ENCODE measurements at places on chromosomes 16 and 17.
A peak's percentile ranks its signal among the peaks of the same experiment; 100 is the strongest.

GRCh38 chr16:165539-166374, at the start of gene HBM:
Gene HBM (plus strand): TSS chr16:165978. CDS start chr16:165998, 20 bp downstream.
- peak; percentile 73 for DNase-seq

DNA sequence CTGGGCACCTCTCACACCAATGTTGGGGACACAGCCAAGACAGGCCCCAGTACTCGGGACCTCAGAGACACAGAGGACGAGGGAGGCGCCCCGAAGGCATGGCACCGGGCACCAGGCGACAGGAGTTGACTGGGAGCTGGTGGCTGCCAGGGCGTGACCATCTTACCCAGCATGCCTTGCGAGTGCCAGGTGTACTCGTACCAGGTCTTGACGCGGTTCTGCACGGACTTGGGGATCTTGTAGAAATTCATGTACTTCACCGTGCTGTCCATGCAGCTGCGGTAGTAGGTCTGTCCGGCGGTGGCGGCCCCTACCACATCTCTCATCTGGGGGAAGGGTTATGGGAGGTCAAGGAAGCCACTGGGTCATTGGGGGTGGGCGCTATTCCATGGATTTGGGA, 67.3 kb downstream of the CNGB1 start:
- no peak for DNase-seq

DNA sequence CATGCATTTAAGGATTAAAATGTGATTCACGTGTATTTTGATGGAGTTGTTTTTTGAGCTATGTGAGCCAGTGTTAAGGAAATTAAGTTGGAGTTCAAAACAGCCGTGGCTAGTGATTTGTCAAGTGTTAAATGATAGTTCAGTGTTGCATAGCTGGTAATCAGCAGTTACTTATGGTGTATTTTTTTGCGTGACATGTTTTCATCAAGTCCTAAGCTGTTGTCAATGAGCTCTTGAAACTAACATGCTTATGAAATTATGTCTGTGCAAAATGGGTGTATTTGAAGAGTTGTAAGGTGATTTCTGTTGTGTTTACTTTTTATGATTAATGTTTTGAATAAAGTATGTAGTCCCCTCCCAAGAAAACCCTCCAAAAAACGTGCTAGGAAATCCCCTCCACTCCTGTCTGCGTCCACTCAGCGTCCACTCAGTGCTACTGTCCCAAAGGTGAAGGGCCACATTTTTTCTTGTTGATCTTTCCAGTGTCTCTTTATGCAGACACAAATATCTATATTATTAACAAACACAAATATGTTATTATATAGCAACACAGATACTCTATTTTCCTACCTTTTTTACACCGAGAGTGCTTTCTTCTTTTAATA, 30.0 kb downstream of the USP10 start:
- DNase-seq, result no peak

GRCh38 chr16:10660950-10661635, 33.6 kb downstream of the TEKT5 start:
- DNase-seq, result no peak

DNA sequence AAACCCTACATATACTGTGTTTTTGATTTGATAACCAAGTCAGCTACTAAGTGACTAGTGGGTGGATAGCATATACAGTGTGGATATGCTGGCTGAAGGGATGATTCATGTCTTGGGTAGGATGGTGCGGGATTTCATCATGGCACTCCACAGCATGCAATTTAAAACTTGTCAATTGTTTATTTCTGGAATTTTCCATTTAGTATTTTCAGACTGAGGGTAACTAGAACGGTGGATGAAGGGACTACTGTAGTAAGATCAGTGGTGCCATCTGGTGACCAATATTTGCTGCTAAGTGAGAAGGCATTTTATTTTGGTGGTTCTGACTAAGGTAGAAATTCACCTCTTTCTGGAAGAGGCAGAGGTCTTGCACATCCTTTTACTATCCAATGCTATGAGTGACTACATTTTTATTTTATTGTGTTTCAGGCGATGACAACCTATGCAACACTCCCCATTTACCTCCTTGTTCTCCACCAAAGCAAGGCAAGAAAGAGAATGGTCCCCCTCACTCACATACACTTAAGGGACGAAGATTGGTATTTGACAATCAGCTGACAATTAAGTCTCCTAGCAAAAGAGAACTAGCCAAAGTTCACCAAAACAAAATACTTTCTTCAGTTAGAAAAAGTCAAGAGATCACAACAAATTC, 3.1 kb downstream of the CDC6 start:
- peak; percentile 65 for DNase-seq

GRCh38 chr17:42248351-42249179, 27.6 kb downstream of the STAT5B start:
- peak; percentile 96 for DNase-seq

DNA sequence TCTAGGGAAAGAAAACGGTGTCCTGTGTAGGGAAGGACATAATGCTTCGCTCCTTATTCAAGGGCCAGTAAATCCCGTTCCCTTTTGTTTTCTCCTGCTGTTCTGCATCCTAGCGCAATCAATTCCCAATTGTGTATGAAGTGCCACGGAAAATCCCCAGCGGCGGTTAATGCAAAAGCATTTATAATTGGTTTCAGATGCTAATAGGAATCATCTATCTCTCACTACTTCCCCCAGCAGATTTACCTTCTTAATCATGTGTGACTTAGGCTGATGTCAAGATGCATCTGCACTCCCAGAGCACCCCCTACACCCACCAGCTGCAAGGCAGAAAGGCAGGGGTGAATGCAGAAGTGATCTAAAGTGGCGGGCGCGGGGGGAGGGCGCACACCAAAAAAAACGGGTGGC, 32.7 kb upstream of the SSTR2 start:
- no peak for DNase-seq

- no peak for DNase-seq
Measured at GRCh38 chr17:80939151-80940145, 52.2 kb upstream of the CHMP6 start.

- DNase-seq, result peak; percentile 92
Measured at GRCh38 chr16:88505405-88506082, 52.5 kb downstream of the ZFPM1 start.

GRCh38 chr16:68707340-68708152, 29.5 kb upstream of the CDH1 start:
- DNase-seq, result peak; percentile 86

GRCh38 chr16:88208112-88208511, 174.6 kb upstream of the ZNF469 start:
- DNase-seq, result peak; percentile 74

DNA sequence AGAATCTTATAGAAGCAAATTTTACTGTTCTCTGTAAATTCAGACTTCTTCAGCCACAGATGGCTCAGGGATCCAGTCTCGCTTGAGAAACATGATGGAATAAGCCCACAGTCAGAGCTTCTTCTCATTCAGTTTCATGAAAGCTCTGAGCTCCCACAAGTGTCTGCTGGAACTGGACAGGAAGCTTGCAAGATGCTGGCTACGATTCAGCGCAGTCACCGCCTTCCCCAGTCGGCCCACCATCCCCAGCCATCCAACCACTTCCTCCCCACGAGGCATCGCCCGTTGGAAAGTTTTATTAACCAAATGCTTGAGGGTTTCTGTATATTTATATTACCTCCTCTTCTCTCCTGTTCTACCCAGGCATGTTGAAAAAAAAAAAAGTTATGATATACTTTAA, 171.7 kb downstream of the ZFHX3 start:
- DNase-seq, result no peak

DNA sequence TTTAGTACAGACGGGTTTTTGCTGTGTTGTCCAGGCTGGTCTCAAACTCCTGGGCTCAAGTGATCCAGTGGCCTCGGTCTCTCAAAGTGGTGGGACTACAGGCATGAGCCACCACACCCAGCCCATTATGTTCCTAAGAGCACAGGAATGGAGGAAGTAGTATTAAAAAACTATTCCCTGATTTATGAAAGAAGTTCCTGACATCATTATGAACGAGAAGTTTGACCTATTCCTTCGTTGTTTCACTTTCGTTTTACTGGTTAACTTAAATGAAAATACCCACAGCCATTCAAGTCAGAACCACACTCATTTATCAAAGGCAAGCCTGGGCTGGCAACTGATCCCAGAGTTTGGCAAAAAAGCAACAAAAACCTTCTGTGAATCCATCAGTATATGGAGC, 13.5 kb upstream of the CBX4 start:
- DNase-seq, result no peak

DNA sequence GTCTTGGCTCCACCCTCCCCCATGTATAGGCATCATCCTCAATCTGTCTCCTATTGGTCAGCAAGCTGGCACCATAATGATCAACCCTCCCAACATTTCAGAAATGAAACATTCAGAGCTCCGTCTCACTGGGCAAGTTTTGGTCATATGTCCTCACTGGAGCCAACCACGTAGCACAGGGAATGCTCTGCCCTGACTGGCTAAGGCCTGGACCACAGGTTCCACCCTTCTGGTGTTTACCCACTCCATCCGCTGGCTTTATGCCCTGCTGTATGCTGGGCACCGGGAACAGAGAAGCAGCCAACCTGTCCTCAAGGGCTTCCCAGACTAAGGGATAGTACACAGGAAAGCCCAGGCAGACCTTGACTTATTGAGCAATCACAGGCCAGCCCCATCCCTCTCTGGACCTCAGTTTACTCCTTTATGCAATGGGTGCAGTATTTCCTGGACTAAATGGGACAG, 20.5 kb downstream of the MYO15A start:
- DNase-seq, result no peak

- DNase-seq, result no peak
Measured at GRCh38 chr17:45172541-45173286, 11.0 kb downstream of the HEXIM2 start.

DNA sequence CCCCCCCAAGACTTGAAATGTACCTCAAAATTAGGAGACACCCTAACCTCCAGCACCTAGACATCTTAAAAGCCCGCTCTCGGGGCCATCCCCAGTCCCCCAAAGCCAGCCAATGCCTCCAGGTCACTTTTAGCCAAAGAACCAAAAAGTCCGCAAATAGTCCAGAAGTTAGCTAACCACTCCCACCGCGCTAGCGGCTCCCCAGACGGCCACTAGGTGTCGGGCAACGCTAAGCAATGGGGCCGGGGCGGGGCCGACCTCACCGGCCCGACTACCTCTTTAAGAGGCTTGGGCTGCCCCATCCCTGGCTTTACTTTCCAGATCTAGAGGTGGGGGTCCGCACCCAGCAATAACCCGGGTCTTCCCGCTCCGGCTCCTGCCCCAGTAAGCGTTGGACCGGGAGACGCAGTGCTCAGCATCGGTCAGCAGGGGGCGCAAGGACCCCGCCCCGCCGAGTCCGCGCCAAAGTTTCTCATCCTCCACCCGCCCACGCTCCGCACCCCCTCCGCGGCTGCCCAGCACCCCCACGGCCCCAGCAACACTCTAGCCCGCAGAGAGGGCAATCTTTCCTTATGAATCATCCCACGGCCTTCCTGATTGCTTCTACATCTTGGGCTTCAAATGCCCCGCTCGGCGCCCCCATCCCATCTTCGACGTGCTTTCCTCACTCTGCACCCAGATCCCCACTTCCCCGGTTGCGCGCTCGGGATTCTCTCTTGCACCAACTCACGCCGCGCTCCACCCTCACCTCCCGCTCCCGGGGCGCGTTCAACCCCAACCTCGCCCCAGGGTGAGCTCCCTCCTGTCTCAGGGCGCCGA, 765 bp downstream of the COL1A1 start:
- DNase-seq, result peak; percentile 91
